ENCODE measurements at places on chromosomes 1 and 21. TPM values are rescaled to one million over a fixed set of nuclear protein-coding genes. Genes with fewer than 3 reads are reported as not detected.

IQCC gene
- total RNA-seq, result 5.1 TPM

BARHL2 gene
- not detected for total RNA-seq

SPRR2A gene
- not detected for total RNA-seq

MROH9 gene
- total RNA-seq, result not detected

RBM11 gene
- total RNA-seq, result 7.4 TPM

WNT3A gene
- not detected for total RNA-seq

RAB42 gene
- total RNA-seq, result 2.1 TPM

PRKCZ gene
- 71.5 TPM for total RNA-seq

CASQ2 gene
- total RNA-seq, result not detected

OR2T35 gene
- not detected for total RNA-seq

DNA sequence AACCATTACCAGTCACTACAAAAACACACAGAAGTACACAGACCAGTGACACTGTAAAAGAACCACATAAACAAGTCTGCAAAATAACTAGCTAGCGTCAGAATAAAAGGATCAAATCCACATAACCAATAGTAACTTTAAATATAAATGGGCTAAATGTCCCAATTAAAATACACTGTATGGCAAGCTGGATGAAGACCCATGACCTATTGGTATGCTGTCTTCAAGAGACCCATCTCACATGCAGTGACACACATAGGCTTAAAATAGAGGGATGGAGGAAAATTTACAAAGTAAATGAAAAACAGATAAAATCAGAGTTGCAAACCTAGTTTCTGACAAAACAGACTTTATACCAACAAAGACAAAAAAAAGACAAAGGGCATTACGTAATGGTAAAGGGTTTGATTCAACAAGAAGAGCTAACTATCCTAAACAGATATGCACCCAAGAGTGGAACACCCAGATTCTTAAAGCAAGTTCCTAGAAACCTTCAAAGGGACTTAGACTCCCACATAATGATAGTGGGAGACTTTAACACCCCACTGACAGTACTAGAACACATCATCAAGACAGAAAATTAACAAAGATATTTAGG, 196.9 kb downstream of the TBX15 start:
- H3K36me3 ChIP-seq, result peaks cover 2% of the 10 kb centered on the region
- DNase-seq, result no peak
- H3K4me3 ChIP-seq, result no peak overlapping the region
- no peaks in the 10 kb centered on the region for H3K4me1 ChIP-seq
- H3K27ac ChIP-seq, result no peak overlapping the region
- peaks cover 11% of the 10 kb centered on the region for H3K27me3 ChIP-seq

GRCh38 chr1:186875896-186876835, 47.4 kb downstream of the PLA2G4A start:
- no peaks in the 10 kb centered on the region for H3K36me3 ChIP-seq
- peaks cover 15% of the 10 kb centered on the region for H3K4me1 ChIP-seq
- no peak for DNase-seq
- H3K4me3 ChIP-seq, result no peak overlapping the region
- H3K27ac ChIP-seq, result peak overlapping the region; percentile 13
- no peaks in the 10 kb centered on the region for H3K27me3 ChIP-seq

DNA sequence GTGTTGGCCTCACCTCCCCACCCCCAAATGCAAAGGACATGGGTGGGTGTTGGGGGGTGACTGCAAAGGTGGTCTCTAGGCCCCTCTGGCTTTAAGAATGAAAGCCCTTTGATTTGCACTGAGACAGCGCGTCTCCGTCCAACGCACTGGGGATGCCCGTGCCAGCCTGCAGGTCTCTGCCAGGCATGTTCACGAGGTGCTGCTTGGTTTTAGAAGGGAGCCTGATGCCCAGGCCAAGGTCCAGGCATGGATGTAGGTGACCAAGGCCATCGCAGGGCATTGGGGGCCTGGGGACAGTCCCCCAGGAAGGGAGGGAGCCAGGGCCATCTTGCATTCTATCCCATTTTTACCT, 363.6 kb upstream of the VAMP3 start:
- H3K27ac ChIP-seq, result no peak overlapping the region
- H3K4me3 ChIP-seq, result no peak overlapping the region
- no peaks in the 10 kb centered on the region for H3K36me3 ChIP-seq
- no peak for DNase-seq
- H3K4me1 ChIP-seq, result no peaks in the 10 kb centered on the region

GRCh38 chr1:117674521-117675400, 68.9 kb downstream of the TENT5C start:
- H3K27me3 ChIP-seq, result peaks cover 40% of the 10 kb centered on the region
- no peak overlapping the region for H3K4me3 ChIP-seq
- peak overlapping the region; percentile 16 for H3K27ac ChIP-seq

- no peak overlapping the region for H3K4me3 ChIP-seq
- no peaks in the 10 kb centered on the region for H3K27me3 ChIP-seq
- no peaks in the 10 kb centered on the region for H3K4me1 ChIP-seq
- DNase-seq, result no peak
Measured at GRCh38 chr1:8335246-8335645, 17.3 kb downstream of the SLC45A1 start.

- H3K27me3 ChIP-seq, result no peaks in the 10 kb centered on the region
- H3K4me3 ChIP-seq, result no peak overlapping the region
Measured at GRCh38 chr21:29133796-29134195, 3.4 kb downstream of the MAP3K7CL start.

DNA sequence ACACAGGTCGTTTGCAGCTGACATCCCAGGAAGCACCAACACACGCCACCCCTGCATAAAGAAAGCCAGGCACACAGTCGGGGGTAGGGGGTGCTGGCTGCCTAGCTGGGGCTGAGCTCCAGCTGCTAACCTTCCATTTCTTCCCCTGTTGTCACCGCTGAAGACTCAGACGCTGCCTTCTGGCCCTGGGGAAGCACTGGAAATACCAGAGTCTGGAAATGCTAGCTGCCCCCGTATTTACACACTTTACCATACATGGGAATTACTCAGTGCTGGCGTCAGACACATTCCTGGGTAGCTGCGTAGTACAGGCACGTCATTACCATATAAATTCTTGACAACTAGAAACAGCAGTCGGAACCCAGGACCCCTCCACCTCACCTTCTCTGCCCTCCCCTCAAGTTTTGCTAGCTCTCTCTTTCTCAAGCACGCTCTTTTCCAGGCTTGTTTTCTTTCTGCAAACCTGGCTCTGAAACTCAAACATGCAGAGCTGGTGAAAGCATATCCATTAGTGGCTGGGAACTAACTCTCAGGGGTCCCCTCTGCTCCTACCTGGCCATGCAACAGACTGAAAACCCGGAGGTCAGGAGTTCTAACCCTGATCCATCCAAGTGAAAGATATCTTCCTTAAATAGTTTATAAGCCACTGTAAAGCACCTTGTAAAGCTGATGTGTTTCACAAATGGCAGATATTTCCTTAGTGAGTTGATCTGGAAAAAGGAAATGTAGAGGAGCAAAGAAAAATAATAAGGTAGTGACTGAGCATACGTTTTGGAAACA, 3.3 kb downstream of the CSRP1 start:
- DNase-seq, result peak; percentile 57
- H3K4me1 ChIP-seq, result peaks cover 58% of the 10 kb centered on the region
- H3K36me3 ChIP-seq, result no peaks in the 10 kb centered on the region

GRCh38 chr1:25556791-25557476, 13.5 kb downstream of the LDLRAP1 start:
- DNase-seq, result no peak
- no peak overlapping the region for H3K4me3 ChIP-seq
- no peaks in the 10 kb centered on the region for H3K36me3 ChIP-seq
- no peaks in the 10 kb centered on the region for H3K27me3 ChIP-seq

- H3K36me3 ChIP-seq, result no peaks in the 10 kb centered on the region
- no peak for DNase-seq
- H3K27ac ChIP-seq, result no peak overlapping the region
- H3K4me3 ChIP-seq, result no peak overlapping the region
- no peaks in the 10 kb centered on the region for H3K4me1 ChIP-seq
Measured at GRCh38 chr1:85090225-85090624, 41.9 kb upstream of the MCOLN3 start.

DNA sequence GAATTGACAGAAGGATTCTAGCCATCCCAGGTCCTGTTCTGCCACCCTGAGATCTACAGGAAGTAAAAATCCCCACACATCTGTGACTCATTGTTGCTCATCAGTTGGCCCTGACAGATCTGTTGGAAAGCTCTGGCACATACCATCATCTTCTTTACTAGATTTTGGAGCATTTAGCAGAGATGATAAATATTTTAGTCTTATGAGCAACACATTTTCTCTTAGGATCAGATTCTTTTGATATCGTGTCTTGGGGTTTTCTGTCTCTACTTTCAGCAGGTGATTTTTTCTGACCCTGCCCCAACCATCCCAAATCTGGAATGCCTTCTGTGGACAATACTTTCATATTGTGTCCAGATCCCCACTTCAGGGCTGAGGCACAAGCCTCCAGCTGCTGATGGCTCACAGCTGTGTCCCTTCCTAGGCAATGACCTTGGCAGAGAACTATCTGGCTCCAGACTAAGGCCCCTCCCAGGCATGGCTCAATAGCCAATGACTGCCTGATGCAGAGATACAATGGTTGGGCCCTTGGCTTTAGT, 102.8 kb downstream of the GDAP2 start:
- peaks cover 10% of the 10 kb centered on the region for H3K27me3 ChIP-seq
- no peak overlapping the region for H3K27ac ChIP-seq
- H3K4me3 ChIP-seq, result no peak overlapping the region

DNA sequence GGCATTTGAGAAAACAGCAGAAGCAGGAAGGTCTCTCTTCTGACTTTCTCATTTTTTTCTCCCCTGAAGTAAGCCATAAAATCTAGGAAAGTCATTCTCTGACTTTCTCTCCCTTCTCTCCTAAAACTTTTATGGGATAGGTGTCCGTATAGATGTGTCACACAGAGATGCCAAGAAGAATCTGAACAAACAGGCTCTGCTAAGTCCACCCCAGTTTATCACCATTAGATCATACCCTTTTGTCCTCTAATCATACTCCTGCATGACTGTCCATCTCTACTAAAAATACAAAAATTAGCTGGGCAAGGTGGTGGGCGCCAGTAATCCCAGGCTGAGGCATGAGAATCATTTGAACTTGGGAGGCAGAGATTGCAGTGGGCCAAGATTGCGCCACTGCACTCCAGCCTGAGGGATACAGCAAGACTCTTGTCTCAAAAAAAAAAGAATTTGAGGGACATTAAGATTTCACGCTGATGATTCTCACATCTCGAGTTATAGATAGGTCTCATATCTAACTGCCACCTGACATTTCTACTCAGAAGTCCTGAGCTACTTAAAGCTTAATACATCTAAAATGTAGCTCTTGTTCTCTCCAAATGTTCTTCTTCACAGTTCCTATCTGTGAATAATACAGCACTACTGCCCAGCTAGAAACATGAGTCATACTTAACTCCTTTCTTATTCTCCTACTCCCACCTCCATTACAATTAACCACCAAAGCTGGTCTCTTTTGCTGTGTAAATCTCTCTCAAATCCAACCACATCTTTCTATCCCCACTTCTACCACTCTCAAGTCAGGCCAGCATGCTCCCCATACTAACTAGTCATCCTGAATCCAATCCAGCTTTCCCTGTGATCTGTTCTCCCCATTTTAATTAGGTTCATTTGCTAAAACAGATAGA, 47.7 kb downstream of the ZNF644 start:
- no peak for DNase-seq
- no peaks in the 10 kb centered on the region for H3K27me3 ChIP-seq
- H3K4me3 ChIP-seq, result no peak overlapping the region
- peak overlapping the region; percentile 43 for H3K27ac ChIP-seq
- peaks cover 4% of the 10 kb centered on the region for H3K4me1 ChIP-seq

DNA sequence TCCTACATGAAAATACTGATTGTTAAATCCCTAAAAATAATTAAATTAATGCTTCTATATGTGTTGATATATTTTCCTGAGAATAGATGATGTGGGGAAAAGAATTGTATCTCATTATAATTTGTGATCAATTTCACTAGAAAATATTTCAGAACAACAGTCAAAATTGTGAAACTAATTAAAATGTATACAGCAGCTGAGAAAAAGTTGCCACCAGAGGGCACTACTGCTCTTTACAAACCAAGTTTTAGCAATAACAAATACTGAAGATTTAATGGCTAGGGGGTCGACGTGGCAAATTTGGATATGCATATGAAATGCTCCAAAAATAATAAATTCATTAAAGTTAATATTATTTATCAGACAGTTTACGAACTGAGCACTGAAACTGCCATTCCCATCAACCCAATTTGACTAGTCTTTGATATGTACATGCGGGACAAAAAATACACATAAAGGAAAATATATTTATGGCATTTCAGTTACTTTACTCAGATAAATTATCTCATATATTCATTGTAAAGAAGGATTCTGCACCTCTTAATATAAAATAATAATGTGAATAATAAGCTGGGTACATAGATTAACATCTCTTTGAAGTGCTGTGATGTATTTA, 96.3 kb upstream of the TMPRSS15 start:
- no peak overlapping the region for H3K4me3 ChIP-seq
- DNase-seq, result peak; percentile 37
- H3K27me3 ChIP-seq, result no peaks in the 10 kb centered on the region

GRCh38 chr1:208030288-208031091, 119.6 kb upstream of the CD34 start:
- no peak overlapping the region for H3K4me3 ChIP-seq
- H3K27me3 ChIP-seq, result peaks cover 6% of the 10 kb centered on the region
- DNase-seq, result no peak
- H3K4me1 ChIP-seq, result no peaks in the 10 kb centered on the region
- peaks cover 12% of the 10 kb centered on the region for H3K36me3 ChIP-seq

DNA sequence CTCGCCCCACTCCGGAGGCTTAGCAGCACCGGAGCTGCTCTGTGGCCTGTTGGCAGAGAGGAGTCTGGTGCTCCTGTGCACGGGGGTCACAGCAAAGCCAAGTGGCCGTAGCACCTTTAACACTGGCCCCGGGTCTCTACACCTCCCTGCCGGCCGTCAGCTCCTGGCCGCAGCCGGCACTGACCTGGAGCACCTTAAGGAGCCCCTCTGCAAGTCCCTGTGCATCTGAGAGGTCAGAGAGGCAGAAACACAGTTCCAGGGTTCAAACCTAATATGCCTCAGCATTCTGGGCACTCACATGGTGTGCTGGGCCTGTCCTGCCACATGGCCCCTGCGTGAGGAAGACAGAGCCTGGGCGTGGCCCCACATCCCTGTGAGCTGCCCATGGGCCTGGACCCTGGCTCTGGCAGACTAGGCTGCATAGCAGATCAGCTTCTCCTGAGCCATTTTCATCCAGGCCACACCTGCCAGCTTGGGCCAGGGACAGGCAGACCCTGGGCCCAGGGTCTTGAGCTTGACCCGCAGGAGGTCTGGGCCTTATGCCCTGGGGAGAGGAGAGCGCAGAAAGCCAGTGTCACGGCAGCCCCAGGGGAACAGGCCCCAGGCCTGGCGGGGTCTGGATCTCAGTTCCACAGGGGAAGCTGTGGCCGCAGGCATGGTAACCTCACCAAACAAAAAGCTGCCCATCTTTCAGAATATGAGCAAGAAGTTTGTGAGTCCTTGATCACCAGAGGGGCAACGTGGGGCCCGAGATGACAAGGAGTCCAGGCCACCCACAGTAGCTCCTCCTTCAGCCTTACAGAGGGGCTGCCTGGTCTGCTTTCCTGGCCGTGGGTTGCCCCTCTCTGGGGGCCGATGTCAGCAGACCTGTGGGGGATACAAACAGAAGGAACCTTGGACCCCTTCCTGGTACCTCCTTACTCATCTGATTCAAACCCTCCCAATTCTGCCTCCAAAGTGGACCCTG, 146.0 kb upstream of the COL6A1 start:
- no peaks in the 10 kb centered on the region for H3K36me3 ChIP-seq
- no peak overlapping the region for H3K4me3 ChIP-seq
- no peaks in the 10 kb centered on the region for H3K4me1 ChIP-seq
- no peak overlapping the region for H3K27ac ChIP-seq
